Activated CD4-positive, CD25-positive, alpha-beta regulatory T cell treated with anti-CD3 and anti-CD28 coated beads, Interleukin-2, amount 50 U/mL, for 16 hours (primary cell): ENCODE measurements at places on chromosomes 1 and 21.

GRCh38 chr1:152577168-152577567, 3.1 kb downstream of the LCE3D start:
- no peak for DNase-seq

- DNase-seq = no peak
Observed at GRCh38 chr1:52877554-52877953, 35.0 kb downstream of the ZYG11A start.

DNA sequence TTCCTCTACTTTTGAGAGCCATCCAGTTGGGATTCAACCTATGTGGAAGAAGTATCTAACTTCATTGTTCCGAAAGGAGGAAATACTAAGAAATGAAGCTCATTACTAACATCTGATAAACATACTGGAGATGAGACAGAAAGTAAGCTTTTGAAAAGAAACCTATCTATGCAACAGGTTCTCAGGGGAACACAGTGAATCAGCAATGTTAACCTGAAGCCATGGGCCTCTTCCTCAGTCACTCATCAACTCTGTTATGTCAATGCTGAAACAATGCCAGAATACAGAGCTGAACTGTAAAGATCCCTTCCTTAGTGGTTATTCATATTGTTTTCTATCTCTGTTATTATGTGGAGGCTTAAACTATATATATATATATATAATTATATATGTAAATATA, 55.5 kb upstream of the ESRRG start:
- no peak for DNase-seq

- DNase-seq = no peak
Observed at GRCh38 chr1:224707843-224708725, 92.0 kb downstream of the CNIH3 start.

DNA sequence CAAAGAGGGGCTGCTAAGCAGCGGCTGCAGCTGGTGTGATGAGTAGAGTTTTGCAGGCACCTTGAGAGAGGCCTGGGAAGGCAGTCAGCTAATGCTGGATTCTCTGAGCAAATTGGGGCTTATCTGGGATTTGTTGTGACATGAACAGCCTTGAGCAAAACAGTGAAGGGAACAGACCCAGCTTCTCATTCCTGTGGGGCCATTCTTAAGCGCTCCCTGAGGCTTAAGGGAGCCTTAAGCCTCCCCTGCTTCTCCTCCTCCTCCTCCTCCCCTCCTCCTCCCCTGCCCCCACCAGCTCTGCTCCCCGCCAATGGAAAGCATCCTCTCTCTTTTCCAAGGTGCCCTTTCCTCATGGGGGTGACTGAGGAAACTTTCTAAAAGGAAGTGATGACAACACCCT, 21.3 kb downstream of the HMGCS2 start:
- no peak for DNase-seq

GRCh38 chr1:55073187-55073916, 34.0 kb downstream of the PCSK9 start:
- no peak for DNase-seq

- DNase-seq = peak; percentile 11
Observed at GRCh38 chr1:172002725-172003345, 161.5 kb downstream of the DNM3 start.

DNA sequence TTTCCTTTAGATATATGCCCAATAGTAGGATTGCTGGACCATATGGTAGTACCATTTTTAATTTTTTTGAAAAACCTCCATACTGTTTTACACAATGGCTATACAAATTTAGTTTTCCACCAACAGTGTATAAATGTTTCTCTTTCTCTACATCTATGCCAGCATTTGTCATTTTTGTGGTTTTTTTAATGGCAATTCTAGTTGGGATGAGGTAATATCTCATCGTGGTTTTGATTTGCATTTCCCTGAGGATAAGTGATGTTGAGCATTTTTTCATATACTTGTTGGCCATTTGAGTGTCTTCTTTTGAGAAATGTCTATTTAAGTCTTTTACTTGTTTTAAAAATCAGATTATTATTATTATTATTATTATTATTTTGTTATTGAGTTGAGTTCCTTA, 35.5 kb downstream of the PLA2G4A start:
- no peak for DNase-seq

DNA sequence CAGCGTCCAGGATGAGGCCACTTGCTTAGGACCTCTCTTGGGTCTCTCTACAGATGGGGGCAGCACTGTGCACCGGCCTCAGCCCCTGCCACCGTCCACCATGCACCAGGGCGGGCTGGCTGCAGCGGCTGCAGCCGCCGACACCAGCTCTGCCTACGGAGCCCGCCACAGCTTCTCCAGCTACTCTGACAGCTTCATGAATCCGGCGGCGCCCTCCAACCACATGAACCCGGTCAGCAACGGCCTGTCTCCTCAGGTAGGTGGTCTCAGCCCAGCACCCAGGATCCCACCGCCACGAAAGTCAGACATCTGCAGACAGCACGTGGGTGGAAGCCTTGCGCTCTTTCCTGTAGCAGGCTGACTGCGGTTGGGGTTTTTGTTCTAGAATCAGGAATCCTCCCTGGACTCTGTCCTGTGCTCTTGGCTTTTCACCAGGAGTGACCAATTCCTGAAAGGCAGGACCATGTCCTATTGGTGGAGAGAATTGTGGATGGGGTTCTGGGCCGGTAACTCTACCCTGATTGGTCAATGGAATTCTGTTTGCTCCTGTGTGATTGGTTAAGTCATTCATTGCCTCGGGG, 72.5 kb downstream of the PAX7 start:
- DNase-seq = no peak

DNA sequence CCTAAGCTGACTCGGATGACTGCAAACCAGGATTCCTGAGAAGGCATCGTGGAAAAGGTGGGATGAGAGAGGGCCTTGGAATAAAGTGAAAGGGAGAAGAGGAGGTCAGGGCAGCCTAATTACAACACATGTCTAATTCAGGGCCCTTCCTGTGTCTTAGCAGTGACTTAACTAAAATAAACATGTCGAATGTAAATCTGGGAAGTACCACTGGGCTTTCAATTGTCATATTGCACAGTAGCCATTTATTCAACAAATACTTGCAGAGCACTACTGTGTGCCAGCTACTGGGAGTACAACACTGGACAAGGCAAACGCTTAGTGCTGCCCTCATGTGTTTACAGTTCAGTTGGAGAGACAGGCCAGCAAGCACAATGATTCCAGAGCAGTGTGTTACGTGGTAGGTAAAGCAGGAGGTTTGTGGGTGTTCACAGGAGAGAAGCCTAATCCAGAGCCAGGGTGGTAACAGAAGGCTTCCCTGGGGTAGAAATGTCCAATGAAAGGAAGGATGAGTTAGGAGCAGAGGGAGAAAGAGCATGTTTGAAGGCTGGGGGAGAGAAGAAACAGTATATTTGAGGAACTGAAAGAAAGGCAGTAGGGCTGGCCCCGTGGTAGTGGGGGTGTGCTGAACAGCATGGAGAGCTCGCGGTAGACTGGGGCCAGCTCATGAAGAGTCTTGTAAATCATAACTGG, 38.0 kb upstream of the RASAL2 start:
- DNase-seq = no peak

GRCh38 chr1:186948535-186948934, 119.8 kb downstream of the PLA2G4A start:
- no peak for DNase-seq

- DNase-seq = no peak
Observed at GRCh38 chr21:31326522-31327242, 17.4 kb downstream of the TIAM1 start.

DNA sequence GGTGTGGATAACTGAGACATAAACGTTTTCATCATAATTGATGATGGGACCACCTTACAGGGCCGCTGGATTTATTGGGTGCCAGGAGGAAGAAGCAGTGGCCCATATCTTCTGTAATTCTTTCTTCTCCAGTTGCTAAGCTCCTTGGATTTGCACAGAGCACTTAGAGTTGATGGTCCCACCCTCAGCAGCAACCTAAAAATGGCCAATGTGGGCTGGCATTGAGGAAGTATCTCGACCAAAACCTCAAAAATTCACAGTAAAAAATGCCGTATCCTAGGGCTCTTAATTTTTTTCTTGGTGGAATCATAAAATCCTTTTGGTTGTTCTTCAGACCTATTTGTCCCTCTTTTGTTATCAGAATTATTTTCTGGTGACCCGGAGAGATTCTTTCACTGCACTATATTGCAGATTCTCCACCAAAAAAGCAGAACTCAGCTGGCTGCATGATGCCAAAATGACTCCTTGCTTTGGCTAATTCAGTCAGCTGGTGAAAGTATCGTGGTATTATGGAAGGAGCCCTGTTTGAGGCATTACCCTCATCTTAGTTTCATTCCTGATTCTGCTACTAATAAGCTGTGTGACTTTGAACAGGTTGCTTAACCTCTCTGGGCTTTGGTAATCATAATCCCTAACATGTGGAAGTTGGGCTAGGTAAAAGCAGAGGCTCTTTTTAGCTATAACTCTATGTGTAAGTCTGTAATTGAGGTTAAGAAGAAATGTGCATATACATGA, 27.6 kb downstream of the KIRREL1 start:
- DNase-seq = no peak

- no peak for DNase-seq
Observed at GRCh38 chr1:161084597-161084988, 4.8 kb downstream of the NECTIN4 start.
